ENCODE measurements at places on chromosomes 16 and 17. TPM values are rescaled to one million over a fixed set of nuclear protein-coding genes. Genes with fewer than 3 reads are reported as not detected.
A peak's percentile ranks its signal among the peaks of the same experiment; 100 is the strongest.

DNA sequence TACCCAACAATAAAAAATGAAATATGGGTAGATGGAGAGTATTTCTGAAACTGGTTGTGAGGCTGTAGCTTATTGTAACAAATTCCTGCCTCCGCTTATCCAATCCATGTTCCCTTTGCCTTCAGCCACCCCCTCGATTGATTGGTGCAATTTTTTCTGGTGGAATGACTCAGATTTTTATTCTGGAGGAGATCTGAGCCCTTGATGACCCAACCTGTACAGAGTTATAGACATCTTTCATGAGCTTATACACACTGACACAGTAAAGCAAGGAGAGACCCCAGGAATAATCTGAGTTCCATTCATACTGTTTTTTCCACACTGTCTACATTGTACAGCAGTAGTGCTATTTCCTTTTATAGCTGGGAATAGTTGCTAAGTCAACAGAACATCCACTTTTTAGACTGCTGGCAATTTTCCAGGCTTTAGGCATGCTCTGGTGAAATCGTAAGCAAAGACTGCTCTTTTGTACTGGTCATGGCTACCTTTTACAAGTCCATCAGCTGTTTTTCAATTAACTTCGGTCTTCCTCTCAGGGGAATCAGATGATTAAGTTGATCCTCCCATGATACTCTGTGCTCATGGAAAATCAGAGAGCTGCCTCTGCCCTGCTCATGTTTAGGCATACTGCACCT lies 30.1 kb downstream of the CCL4 start:
- H3K4me1 ChIP-seq = no peaks in the 10 kb centered on the region
- H3K27ac ChIP-seq = no peak overlapping the region
- H3K4me3 ChIP-seq = no peak overlapping the region
- DNase-seq = no peak
- no peaks in the 10 kb centered on the region for H3K27me3 ChIP-seq

DNA sequence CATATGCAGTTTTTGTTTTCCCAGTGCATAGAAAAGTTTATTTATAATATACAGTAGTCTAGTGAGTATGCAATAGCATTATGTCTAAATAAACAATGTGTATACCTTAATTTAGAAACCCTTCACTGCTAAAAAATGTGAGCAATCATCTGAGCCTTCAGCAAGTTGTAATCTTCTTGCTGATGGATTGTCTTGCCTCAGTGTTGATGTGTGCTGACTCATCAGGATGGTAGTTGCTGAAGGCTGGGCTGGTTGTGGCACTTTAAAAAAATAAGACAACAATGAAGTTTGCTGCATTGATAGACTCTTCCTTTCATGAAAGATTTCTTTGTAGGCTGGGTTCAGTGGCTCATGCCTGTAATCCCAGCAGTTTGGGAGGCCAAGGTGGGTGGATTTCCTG lies 13.9 kb upstream of the CAPNS2 start:
- no peak for DNase-seq
- no peak overlapping the region for H3K27ac ChIP-seq
- H3K36me3 ChIP-seq = no peaks in the 10 kb centered on the region
- no peaks in the 10 kb centered on the region for H3K27me3 ChIP-seq
- no peak overlapping the region for H3K4me3 ChIP-seq
- H3K4me1 ChIP-seq = no peaks in the 10 kb centered on the region

GRCh38 chr16:17350207-17350606 lies 120.6 kb downstream of the XYLT1 start:
- H3K27ac ChIP-seq = no peak overlapping the region
- H3K4me3 ChIP-seq = no peak overlapping the region
- no peaks in the 10 kb centered on the region for H3K27me3 ChIP-seq

DNA sequence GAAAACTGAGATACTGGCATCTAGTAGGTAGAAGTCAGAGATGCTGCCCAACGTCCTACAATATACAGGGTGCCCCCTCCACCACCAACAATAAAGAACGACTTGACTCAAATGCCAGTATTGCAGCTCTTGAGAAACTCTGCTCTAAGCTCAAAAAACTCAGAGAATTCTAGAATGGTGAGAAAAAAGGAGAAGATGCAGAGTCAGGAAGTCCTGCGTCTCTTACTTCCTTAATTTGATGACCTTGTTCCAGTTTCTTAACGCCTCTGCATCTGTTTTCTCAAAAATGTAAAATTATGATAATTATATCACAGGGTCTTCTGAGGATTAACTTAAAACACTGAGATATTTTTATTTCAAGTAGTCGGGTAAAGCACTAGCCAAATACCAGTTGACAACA lies 1.7 kb upstream of the HSBP1 start:
- H3K36me3 ChIP-seq = no peaks in the 10 kb centered on the region
- H3K4me1 ChIP-seq = peaks cover 13% of the 10 kb centered on the region
- DNase-seq = no peak
- no peak overlapping the region for H3K4me3 ChIP-seq

DNA sequence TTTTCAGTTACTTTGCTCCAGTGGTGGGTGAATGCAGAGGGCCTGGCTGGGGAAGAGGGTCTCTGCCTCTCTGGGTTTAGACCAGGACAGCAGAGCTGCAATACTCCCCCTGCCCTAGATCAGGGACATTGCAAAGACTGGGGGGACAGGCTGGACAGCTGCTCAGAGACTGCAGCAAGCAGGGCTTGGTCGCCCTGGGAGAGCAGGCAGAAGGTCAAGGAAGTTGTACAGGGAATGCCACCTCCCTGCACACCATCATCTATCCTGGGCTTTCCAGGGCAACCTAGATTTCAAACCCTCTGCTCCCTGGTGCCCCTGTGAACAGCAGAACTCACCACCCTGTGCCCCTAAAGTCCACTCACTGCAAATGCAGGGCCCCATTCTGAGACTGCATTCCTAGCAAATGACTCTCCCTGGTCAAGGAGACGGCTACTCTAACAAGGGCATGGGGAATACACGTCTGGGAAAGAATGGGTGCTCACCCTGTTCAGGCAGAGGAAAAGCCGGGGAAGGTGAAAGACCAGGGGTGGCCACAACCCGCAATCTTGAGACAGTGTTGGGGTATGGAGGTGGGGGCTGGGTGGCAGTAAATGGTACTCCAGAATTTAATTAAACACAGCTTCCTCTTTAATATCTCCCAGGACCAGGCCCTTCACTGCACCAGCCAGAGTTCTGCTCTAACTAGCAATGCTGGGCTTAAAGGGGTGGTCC lies 1.0 kb downstream of the KIFC3 start:
- H3K36me3 ChIP-seq = no peaks in the 10 kb centered on the region
- peaks cover 59% of the 10 kb centered on the region for H3K27me3 ChIP-seq
- no peak for DNase-seq
- H3K4me1 ChIP-seq = peaks cover 16% of the 10 kb centered on the region

GRCh38 chr16:79130616-79131015 lies 469.9 kb downstream of the MAF start:
- H3K4me3 ChIP-seq = no peak overlapping the region
- H3K36me3 ChIP-seq = no peaks in the 10 kb centered on the region
- no peaks in the 10 kb centered on the region for H3K4me1 ChIP-seq
- H3K27me3 ChIP-seq = no peaks in the 10 kb centered on the region
- no peak overlapping the region for H3K27ac ChIP-seq
- no peak for DNase-seq

DNA sequence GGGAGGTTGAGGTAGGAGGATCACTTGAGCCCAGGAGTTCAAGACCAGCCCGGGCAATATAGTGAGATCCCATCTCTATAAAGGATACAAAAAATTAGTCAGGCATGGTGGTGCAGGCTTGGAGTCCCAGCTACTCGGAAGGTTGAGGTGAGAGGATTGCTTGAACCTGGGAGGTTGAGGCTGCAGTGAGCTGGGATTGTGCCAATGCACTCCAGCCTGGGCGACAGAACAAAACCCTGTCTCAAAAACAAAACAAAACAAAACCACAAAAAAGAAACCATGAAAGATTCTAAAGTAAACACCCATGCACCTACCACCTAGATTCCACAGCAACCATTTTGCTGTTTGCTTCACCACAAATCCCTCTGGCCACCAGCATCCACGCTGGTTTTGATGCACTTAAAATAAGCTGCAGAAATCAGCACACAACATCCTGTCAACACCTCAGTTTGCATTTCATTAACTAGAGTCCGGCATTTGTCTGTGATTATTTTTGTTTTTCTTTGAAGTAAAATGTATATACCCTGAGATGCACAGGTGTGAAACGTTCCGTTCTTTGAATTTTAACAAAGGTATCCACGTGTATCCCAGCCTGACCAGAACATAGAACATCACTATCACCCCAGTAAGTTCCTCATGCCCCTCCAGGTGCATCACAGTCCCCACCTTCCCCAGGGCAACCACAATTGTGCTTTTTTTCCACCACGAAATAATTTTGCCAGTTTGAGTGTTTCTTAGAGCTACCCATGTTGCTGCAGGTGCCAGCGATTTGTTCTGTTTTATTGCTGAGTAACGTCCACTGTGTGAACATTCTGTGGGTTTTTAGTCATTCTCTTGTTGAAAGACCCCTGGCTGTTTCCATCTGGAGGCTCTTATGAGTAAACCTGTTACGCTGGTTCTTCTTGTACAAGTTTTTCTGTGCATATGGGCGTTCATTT lies 191.5 kb downstream of the SEC14L1 start:
- peaks cover 67% of the 10 kb centered on the region for H3K4me1 ChIP-seq
- H3K27me3 ChIP-seq = peaks cover 3% of the 10 kb centered on the region
- DNase-seq = peak; percentile 72
- H3K36me3 ChIP-seq = no peaks in the 10 kb centered on the region
- peak overlapping the region; percentile 88 for H3K27ac ChIP-seq

DNA sequence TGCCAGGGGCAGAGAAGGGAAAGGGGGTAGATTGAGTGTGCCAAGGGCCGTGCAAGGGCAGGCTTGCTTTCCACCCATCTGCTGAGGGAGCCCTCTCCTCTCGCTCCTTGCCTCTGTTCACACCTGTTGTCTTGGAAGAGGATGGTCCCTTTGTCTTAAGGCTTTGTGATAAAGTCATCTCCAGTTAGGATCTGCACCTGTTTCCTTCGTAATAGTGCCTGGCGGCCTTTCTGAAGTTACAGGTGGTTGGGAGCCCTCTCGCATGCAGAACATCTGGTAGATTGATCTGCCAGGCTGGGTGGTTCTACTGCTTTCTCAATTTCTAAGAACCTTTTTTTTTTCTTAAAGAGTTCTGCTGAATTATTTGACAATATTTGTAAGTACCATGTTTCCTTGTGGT lies 16.3 kb downstream of the UBFD1 start:
- DNase-seq = peak; percentile 58
- peaks cover 30% of the 10 kb centered on the region for H3K36me3 ChIP-seq
- peaks cover 2% of the 10 kb centered on the region for H3K4me1 ChIP-seq
- H3K27ac ChIP-seq = peak overlapping the region; percentile 19
- no peaks in the 10 kb centered on the region for H3K27me3 ChIP-seq

DNA sequence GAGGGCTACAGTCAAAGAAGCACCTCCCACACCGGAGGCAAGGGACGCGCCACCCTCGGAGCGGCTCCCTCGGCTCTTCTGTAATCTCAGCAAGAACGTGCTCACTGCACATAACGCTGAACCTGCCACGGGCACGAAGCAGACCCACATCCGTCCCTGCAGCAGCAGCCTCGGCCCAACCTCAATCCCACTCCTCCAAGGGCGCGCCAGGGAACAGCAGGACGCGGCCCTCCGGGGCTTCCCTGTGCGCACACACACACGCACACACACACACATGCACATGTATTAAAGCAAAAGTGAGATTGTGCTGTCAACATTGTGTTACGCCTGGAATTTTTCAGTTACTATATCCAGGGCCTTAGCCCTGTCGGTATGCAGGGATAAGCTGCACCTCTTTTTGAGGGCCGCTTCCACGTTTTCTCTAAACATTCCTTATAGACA lies 54.0 kb downstream of the TBC1D16 start:
- H3K27me3 ChIP-seq = no peaks in the 10 kb centered on the region
- H3K36me3 ChIP-seq = no peaks in the 10 kb centered on the region
- DNase-seq = no peak

- no peak overlapping the region for H3K27ac ChIP-seq
- H3K27me3 ChIP-seq = no peaks in the 10 kb centered on the region
- H3K4me3 ChIP-seq = no peak overlapping the region
- peaks cover 36% of the 10 kb centered on the region for H3K4me1 ChIP-seq
Observed at GRCh38 chr16:4641895-4642294, 17.3 kb downstream of the MGRN1 start.

DNA sequence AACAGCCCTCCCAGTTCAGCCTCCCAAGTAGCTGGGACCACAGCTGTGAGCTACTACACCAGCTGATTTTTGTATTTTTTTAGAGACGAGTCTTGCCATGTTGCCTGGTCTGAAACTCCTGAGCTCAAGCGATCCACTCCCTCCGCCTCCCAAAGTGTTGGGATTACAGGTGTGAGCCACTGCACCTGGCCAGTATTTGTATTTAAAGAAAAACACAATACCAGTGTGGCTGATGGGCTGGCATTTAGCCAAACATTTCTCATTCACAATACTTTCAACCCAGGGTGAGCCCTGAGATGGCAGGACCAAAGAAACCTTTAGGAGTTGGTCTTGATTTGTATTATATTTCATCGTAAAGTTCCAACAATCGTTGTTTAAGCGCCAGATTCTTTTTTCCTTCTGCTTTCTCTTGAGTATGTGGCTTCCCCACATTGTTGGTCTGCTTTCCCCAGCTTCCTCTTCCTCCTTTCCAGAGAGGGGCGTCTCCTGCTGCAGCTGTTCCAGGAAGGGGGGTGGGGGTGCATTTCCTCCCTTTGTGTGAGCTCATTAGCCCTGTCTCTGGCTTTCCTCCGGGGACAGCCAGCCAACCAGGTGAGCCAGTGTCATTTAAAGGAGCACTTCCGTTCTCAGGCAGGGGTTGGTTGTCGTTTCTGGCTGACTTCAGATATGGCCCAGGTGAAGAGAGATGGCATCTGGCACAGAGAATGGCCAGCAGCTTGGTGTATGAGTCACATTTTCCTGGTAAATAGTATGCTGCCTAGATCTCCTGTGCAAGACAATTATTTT lies 79.9 kb downstream of the GPRC5B start:
- H3K4me1 ChIP-seq = peaks cover 6% of the 10 kb centered on the region
- no peaks in the 10 kb centered on the region for H3K36me3 ChIP-seq
- peak; percentile 58 for DNase-seq

GRCh38 chr17:59331129-59331928 lies at the start of gene YPEL2:
Gene YPEL2, plus strand, starts transcription at chr17:59331655. Its CDS starts 21,755 bp downstream, at chr17:59353410.
- peak; percentile 77 for DNase-seq
- H3K27me3 ChIP-seq = no peaks in the 10 kb centered on the region
- H3K36me3 ChIP-seq = no peaks in the 10 kb centered on the region
- H3K4me3 ChIP-seq = peak within 1 kb of the TSS; percentile 58

DNA sequence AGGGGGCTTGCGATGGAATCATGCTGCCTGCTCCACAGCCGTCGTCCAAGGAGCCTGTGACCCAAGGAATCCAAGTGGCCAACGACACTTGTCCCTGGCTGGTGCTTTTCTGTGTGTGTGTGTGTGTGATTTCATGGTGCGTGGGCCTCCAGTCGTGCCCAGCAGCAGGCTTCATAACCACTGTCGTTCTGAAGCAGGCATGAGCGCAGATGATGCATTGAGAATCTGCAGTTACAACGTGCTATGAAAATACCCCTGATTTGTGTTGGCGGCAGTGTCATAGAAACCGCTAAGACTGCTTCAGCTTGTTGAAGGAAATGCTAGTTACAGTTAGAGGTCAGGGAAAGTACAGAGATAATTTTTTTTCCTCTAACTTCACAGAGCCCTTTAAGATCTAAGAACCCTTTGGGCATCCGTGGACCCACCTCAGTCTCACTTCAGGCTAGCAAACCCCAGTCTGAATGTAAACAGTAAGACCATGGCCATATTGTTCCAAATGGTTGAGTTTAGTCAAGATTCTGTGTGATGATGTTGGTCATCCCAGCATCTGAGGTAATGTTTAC lies 15.6 kb downstream of the C16orf90 start:
- no peaks in the 10 kb centered on the region for H3K27me3 ChIP-seq
- no peak overlapping the region for H3K4me3 ChIP-seq
- DNase-seq = no peak
- no peaks in the 10 kb centered on the region for H3K4me1 ChIP-seq
- peaks cover 52% of the 10 kb centered on the region for H3K36me3 ChIP-seq

SMTNL2 gene
- 1.6 TPM for polyA plus RNA-seq

CD300LB gene
- polyA plus RNA-seq = 0.64 TPM

ADAD2 gene
- 0.71 TPM for polyA plus RNA-seq

STX1B gene
- polyA plus RNA-seq = 1.0 TPM

MGAT5B gene
- 1.0 TPM for polyA plus RNA-seq

All from thymus (tissue), 14 donors.